ENCODE measurements at places on chromosomes 1 and 21.

DNA sequence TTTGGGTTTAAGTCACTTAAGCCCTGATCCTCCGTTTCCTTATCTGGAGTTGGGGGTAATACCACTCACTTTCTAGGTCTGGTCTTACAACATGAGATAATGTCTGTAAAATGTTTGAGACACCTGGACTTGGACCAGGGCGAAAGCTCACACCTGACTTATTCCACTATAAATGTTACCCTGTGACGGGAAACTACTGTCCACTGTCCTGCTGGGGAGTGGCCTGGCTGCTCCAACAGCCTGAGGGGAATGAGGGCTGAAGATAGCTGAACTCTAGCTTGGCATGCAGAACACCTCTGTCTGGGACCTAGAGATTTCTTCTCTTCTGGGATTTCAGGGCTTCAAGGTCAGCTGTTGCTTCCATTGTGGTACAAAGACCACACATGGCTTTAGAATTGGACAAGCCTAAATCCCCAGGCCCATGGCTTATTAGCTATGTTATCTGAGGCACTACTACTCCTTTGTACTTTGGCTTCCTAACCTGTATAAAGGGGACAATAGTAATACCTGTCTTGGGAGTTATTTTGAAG, 9.5 kb upstream of the A3GALT2 start:
- no peak for DNase-seq

GRCh38 chr1:151130987-151131586, 15.3 kb downstream of the SEMA6C start:
- no peak for DNase-seq

DNA sequence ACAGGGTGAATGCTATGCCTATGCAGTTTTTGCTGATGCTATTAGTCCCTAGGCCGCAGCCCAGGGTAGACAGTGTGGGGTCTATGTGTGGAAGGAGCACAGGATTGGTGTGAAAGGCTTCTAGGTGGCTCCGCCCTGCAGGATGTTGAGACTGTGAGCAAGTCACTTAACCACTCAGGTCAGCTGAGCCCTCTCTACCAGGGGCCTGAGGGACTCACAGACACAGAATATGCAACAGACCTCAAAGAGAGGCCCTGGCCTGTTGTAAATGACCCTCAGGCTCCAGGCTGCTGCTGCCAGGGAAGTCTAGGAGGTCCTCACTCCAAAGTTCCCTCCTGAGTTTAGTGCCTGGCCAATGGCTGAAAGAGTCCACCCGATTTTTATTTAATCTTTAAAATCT, 11.0 kb downstream of the NHLH2 start:
- DNase-seq: no peak

- DNase-seq: no peak
These were observed 104.9 kb upstream of the SLC2A1 start for GRCh38 chr1:43063394-43064219.

DNA sequence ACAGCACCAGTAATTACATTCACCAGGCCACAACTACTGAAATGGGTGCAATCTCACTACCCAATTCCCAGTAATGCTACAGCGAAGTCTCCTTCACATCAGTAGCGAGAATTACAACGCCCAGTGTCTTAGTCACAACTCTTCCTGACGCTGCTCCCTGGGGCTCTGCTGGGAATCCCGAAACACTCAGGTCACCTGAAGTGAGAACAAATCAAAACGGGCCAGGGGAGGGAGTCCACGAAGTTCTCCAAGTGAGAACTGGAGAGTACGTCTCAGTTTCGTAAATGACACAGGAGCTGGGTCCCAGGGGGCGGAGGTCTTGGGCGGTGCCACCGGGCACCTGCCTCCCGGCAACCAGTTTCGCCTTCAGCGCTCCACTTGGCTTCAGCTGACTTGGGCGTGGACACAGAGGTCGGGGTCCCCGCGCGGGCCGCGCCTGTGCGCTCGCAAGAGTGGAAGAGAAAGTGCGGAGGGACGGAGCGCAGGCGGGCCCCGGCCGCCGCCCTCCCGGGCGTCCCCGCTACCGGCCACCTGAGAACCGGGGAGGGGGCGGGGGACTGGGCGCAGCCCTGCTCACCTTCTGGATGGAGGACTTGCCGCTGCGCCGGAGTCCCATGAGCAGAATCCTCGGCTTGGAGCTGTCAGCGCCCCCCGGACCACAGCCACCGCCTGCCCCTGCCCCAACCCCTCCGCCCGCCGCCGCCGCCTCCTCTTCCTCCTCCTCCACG, 575 bp downstream of the RRAGC start:
- DNase-seq: no peak

DNA sequence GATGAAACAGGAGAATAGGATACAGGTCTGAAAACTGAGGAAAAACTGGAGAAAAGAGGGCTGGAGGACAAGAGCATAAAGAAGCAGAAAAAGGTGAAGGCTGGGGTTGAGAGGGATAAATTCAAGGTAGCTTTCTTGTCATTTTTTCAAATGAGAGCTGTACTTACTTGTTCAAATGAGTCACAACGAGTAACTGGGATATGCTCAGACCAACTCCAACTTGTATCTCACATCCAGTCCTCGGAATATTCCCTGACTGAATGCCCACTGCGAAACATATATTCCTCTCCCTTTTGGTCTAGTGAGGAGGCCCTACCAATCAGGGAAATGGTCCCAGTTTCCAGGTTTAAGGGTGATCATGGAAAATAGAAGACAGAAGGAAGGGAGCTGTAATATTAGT, 343.4 kb downstream of the HHIPL2 start:
- no peak for DNase-seq

- no peak for DNase-seq
These were observed 1.9 kb downstream of the C1orf162 start for GRCh38 chr1:111475701-111476100.

DNA sequence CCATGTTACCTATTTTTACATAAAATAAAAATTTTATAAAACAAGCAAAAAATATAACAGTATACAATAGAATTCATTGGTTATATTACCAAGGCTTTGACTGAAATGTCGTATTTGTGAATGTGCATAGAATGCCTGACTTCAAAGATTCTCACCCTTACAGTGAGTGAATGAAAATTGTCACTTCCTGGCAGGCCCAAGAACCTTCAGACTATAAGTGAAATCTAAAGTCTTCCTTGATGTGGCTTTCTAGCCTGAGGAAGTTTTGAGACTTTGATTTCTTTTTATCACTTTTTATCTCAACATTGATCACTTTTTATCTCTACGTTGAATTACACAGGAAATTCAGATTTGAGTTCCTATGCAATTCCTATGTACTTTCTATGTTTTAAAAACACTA, 104.7 kb upstream of the KIAA0040 start:
- no peak for DNase-seq

DNA sequence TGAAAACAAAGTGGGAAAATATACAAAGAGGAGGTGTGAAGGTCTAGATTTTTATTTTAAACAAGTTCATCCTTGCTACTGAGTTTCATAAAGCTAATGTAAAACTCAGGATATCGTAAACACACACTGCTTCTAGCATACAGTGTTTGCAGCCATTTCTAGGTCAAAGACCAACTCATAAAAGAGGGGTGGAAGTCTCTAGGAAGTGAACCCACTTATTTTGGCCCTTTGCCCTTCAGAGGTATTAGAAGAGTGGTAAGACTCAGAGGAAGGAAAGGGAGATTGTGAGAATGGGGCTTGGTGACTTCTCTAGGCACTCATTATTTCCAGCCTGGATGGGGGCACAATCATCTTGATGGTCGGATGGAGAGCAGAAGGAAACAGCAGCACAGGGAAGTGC, 91.2 kb downstream of the TNFSF18 start:
- DNase-seq: no peak

DNA sequence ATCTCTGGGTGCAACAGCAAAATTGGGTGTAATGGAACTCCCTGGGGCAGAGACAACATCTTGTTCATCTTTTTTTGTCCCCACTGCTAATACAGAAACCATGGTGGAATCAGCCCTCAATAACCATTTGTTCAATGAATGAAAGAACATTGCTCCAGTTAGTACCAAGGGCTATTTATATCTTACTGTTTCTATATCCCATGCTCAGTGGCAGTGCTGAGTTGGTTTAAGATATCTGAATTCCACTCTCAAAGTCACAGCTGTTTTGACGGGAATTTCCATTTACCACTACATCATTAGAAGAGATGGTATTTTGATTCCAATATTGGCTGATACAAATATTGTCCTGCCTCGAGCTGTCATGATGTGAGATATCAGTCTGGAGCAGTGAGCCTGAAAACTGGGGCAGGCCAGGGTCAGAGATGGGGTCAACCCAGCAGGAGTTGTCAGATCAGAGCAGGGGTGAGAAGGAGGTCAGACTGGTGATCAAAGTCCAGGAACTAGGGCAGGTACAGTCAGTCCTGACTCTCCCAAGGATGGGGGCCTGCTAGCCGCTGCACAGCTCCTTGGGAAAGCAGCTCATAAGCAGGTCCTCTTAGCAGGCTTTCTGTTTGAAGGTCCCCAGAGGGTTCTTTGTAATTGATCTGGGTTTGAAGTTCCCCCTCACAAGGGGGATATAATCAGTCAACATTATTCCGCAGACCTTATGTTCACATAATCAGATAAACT, 5.8 kb upstream of the PHC2 start:
- no peak for DNase-seq

GRCh38 chr1:53669621-53670191, 69.3 kb downstream of the GLIS1 start:
- no peak for DNase-seq

- DNase-seq: no peak
These were observed 15.0 kb upstream of the RGS4 start for GRCh38 chr1:163054181-163054591.

- no peak for DNase-seq
These were observed 84.7 kb downstream of the LRRC8D start for GRCh38 chr1:89905395-89906058.

- DNase-seq: no peak
These were observed 3.8 kb downstream of the JMJD4 start for GRCh38 chr1:227731241-227731677.

DNA sequence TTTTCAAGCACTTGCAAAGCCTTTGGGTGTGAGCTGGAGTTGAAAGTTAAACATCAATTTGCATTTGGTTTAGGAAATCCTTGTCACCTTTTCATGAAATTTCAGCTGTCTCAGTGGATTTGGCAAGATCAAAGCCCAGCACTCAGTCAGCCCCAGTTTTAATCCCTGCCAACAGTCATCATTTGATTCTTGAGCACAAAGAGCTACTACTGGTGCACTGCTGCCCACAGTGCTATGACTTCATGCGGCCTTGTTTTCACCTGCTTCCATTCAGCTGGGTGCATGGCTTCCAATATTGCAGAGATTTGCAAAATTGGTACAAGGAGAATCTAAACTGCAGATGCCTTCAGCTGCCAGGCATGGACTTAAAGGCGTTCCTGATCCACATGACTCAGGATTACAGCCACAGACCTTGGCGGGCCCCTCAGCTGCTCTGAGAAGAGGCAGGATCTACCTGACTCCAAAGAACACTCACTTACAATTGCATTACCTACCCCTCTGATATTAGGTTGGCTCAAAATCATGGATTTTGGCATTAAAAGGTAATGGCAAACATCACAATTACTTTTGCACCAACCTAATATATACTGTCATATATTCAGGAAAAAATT, 259.1 kb downstream of the DSCAM start:
- DNase-seq: no peak

DNA sequence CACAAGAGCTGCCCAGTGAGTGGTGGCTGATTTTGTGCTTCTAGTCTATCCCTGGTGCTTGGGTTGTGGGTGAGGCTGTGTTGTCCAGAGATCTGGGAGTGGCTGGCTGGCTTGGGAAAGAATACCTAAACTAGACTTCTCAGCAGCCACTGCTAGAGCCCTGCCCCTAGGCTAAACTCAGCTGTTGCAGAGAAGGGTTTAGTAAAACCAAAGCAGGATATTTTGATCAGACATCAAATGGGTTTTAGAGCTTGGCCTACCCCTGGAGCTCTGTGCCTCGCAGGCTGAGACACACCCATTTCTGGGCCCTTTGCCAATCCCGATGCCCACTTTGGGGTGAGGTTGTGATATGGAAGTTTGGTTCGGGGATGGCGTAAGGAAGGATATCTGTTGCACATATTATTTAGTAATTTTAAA, 88.5 kb downstream of the UCK2 start:
- DNase-seq: no peak

DNA sequence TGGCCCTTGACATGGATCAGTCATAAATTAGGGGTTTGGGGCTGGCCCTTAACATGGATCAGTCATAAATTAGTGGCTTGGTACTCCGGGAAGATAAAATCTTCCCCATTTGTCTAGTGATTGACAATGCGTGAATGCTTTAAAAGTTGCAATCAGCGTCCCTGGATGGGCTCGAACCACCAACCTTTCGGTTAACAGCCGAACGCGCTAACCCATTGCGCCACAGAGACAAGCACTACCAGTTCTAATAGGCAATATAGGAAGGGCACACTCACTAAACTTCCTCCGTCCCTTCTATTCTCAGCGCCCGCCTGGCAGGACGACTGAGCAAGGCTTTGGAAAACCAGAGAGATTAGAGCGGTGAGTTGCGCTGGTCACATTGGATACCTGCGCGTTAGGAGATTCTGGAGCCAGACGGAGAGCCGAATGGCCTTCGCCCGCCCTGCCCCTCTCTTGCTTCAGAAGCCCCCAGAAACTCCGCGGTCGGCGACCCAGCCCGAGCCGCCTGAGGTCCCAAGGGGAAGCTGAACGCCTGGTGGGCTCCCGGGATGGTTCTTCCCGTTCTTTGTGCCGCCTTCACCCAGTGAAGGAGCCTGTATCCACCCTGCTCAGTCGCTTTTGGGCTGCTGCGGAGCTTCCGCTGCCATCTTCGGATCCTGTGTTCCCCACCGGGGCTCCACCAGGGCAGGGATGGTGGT, 235.9 kb downstream of the FAM72C start:
- DNase-seq: no peak

DNA sequence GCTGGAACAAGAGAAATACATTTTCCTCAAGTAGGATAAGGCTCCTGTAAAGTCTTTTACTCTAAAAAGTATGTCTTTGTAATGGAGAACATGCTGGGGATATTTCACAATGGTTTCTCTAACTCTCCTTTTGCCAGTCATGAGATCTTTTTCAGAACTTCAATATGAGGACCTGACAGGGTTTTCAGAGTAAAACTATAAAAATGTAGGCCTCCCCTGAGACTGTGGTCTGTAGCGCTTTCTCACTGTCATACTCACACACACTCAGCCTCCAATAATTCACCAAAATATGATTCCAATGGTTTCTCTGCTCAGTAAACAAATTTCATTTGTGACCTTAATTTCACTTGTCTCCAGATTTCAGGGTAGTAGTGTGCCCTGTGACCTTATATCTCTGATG, 440.1 kb upstream of the PTBP2 start:
- no peak for DNase-seq

GRCh38 chr1:24186993-24187790, at the start of gene IFNLR1:
Gene IFNLR1, minus strand, starts transcription at chr1:24187289. Its CDS starts 41 bp downstream, at chr1:24187248.
- DNase-seq: peak; percentile 44

GRCh38 chr21:46515109-46515508, 56.4 kb downstream of the DIP2A start:
- no peak for DNase-seq

- DNase-seq: no peak
These were observed 4.1 kb downstream of the COL6A1 start for GRCh38 chr21:45985471-45986315.

GRCh38 chr1:112688781-112689193, 14.3 kb downstream of the MOV10 start:
- no peak for DNase-seq

DNA sequence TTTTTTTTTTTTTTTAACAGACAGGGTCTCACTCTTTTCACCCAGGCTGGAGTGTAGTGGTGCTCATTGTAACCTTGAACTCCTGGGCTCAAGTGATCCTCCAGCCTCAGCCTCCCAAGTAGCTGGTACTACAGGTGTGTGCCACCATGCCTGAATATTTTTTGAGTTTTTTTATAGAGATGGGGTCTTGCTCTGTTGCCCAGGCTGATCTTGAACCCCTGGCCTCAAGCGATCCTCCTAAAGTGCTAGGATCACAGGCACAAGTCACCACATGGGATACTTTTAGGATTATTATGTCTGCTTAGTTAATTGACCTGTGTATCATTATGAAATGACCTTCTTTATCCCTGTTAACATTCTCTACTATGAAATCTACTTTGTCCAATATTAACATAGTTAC, 38.0 kb downstream of the RASSF5 start:
- DNase-seq: no peak
